Natural killer cell treated with Interleukin-12 subunit alpha and Interleukin-12 subunit beta and Interleukin-15 and Interleukin-18, amount 100 ng/mL, for 72 hours (primary cell): ENCODE measurements at places on chromosomes 4 and X.

DNA sequence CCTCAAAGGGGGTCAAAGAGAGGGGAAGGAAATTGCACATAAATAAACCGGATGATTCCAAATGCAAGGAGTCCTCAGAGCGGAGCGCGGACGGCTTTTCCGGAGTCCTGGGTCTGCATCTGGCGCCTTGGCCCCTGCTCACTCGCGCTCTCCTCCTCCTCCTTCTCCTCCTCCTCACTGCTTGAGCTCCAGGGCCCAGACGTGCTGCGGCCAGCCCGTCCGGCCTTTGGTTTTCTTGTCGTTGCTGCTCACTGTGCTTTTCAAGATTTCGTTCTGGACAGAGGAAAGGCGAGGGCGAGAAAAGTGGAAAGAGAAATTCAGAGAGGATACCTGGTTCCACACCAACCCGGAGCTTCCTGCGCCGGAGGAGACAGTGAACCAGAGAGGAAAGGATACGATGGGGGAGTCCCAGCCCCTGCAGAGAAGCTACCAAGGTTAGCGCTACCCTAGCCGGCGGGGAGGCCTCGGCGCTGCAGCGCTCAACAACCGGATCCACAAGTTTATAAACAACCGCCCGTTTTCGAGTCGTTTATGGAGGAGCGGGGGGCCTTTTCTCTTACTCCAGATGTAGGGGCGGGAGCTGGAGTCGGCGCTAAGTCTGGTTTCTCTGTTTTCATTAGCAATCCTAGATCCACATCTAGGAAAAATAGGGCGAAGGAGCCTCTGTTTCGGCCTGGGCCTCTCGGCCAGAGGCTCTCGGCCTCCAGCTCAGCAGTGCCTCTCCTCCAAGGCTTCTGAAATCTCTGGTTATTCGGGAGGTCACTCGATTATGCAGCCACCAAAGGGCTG is 2.7 kb downstream of the HAND2 start:
- H3K27ac ChIP-seq: no peak overlapping the region
- H3K36me3 ChIP-seq: peaks cover 4% of the 10 kb centered on the region
- H3K27me3 ChIP-seq: peaks cover 64% of the 10 kb centered on the region
- H3K4me1 ChIP-seq: peaks cover 5% of the 10 kb centered on the region
- no peak for DNase-seq

GRCh38 chr4:10108391-10108790 is 8.2 kb downstream of the WDR1 start:
- H3K27me3 ChIP-seq: no peaks in the 10 kb centered on the region
- H3K4me3 ChIP-seq: peak overlapping the region; percentile 76
- peak overlapping the region; percentile 94 for H3K27ac ChIP-seq
- H3K4me1 ChIP-seq: peaks cover 86% of the 10 kb centered on the region

- H3K4me1 ChIP-seq: no peaks in the 10 kb centered on the region
- H3K27me3 ChIP-seq: no peaks in the 10 kb centered on the region
- DNase-seq: no peak
- no peak overlapping the region for H3K4me3 ChIP-seq
- H3K36me3 ChIP-seq: no peaks in the 10 kb centered on the region
- H3K27ac ChIP-seq: no peak overlapping the region
Measured at GRCh38 chr4:128163177-128164117, 102.3 kb downstream of the LARP1B start.

DNA sequence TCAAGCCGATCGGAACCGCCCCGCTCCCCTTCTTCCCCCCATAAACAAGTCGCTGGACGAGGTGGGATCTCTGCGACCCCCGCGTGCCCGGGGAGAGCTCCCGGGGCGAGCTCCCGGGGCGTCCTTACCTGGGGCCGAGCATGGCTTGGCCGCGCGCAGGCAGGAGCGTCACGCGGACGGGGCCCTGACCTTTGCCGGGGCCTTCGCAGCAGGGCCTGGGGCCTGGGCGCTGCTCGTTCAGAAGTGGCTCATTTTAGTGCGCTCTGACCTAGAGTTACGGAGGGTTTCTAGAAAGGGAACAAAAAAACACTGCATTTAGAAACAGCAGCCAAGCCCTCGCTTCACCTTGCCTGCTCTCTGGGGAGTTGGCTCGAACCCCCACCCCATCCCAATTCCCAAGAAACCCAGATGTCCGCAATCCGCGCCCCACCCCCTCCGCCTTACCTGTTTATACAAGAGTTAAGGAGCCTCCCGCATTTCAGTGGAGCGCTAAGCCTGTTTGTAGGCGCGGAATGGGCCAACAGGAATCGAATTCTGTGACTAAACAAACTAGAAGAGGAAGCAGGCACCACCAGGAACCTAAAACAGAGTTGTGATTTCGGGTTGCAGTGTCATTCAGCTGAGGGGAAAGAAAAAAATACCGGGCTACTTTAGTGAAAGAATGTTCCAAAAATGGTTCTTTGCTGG is 814 bp upstream of the RBM47 start:
- H3K27me3 ChIP-seq: peaks cover 37% of the 10 kb centered on the region
- peak overlapping the region; percentile 59 for H3K4me3 ChIP-seq
- no peak for DNase-seq
- peaks cover 5% of the 10 kb centered on the region for H3K36me3 ChIP-seq
- H3K4me1 ChIP-seq: peaks cover 11% of the 10 kb centered on the region

- H3K4me3 ChIP-seq: no peak overlapping the region
- H3K4me1 ChIP-seq: no peaks in the 10 kb centered on the region
- no peak overlapping the region for H3K27ac ChIP-seq
- H3K27me3 ChIP-seq: no peaks in the 10 kb centered on the region
- no peak for DNase-seq
- peaks cover 19% of the 10 kb centered on the region for H3K36me3 ChIP-seq
Measured at GRCh38 chrX:71296806-71297205, 4.7 kb upstream of the ITGB1BP2 start.

DNA sequence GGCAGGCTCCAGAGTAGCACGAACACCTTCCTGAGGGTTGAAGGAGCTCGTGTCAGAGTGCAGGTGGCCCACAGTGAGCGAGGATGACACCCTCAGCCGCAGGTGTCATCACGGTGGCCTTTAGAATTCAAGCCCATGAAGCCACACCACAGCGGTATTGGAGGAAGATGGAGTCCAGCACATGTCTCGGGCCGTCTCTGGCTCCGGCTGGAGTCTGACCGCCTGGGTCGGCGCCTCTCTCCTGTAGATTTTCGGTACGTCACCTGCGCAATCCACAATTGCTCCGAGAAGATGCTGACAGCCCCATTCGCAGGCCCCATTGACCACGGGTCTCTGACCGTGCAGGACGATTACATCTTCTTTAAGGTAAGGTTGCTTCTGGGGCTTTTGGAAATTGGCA is 229.4 kb upstream of the PSAPL1 start:
- no peaks in the 10 kb centered on the region for H3K27me3 ChIP-seq
- H3K36me3 ChIP-seq: no peaks in the 10 kb centered on the region
- H3K4me3 ChIP-seq: no peak overlapping the region
- no peak overlapping the region for H3K27ac ChIP-seq

GRCh38 chr4:7285244-7286094 is 93.1 kb downstream of the SORCS2 start:
- no peak overlapping the region for H3K4me3 ChIP-seq
- peaks cover 17% of the 10 kb centered on the region for H3K27me3 ChIP-seq
- H3K4me1 ChIP-seq: peaks cover 5% of the 10 kb centered on the region
- DNase-seq: no peak
- no peak overlapping the region for H3K27ac ChIP-seq

DNA sequence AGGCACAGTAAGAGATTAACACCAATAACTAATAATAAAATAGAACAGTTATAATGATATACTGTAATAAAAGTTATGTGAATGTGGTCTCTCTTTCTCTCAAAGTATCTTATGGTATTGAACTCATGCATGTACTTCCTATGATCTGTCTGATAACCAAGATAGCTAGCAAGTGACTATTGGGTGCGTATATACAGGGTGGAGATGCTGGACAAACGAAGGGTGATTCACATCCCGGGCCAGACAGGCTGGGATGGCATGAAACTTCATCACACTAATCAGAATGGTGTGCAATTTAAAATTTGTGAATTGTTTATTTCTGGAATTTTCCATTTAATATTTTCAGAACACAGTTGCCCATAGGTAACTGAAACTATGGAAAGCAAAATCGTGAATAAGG is 96.8 kb downstream of the PHEX start:
- H3K27me3 ChIP-seq: peaks cover 15% of the 10 kb centered on the region
- H3K4me1 ChIP-seq: no peaks in the 10 kb centered on the region
- H3K27ac ChIP-seq: no peak overlapping the region

- no peak for DNase-seq
- H3K4me1 ChIP-seq: peaks cover 7% of the 10 kb centered on the region
- peak overlapping the region; percentile 34 for H3K27ac ChIP-seq
- no peaks in the 10 kb centered on the region for H3K27me3 ChIP-seq
- peaks cover 4% of the 10 kb centered on the region for H3K36me3 ChIP-seq
Measured at GRCh38 chr4:88802138-88802537, 104.5 kb upstream of the NAP1L5 start.

GRCh38 chr4:153809916-153810810 is 21.3 kb upstream of the SFRP2 start:
- H3K27me3 ChIP-seq: peaks cover 14% of the 10 kb centered on the region
- H3K36me3 ChIP-seq: no peaks in the 10 kb centered on the region
- no peak for DNase-seq
- H3K4me1 ChIP-seq: peaks cover 17% of the 10 kb centered on the region
- no peak overlapping the region for H3K27ac ChIP-seq
